Tibial nerve (tissue), 4 donors: ENCODE measurements at places on chromosomes 5 and 9. TPM values are rescaled to one million over a fixed set of nuclear protein-coding genes. Genes with fewer than 3 reads are reported as not detected.

IFNA13 gene
- total RNA-seq = not detected

POLR3G gene
- 6.3 TPM for total RNA-seq

SLC23A1 gene
- total RNA-seq = not detected

LCN2 gene
- total RNA-seq = not detected

GDF9 gene
- total RNA-seq = not detected

LCN9 gene
- not detected for total RNA-seq

GRCh38 chr5:29561564-29561963, 1631.9 kb upstream of the CDH6 start:
- H3K36me3 ChIP-seq = no peaks in the 10 kb centered on the region
- no peaks in the 10 kb centered on the region for H3K4me1 ChIP-seq
- no peak overlapping the region for H3K4me3 ChIP-seq

DNA sequence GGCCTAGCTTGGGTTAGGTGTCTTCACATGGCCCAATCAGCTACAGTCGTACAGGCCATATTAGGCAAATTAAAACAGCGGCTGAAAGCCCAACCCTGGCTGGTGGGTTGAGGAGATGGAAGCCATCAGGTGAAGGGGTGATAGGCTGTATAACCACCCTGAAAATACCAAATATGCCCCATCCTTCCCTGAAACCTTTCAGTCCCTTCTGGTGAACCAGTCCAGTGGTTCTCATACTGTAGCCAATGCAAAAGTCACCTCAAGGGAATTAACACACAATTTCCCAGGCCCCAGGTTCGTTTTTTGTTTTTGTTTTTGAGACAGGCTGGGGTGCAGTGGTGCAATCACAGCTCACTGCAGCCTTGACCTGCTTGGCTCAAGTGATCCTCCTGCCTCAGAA, 19.8 kb upstream of the KCNV2 start:
- DNase-seq = no peak
- H3K4me3 ChIP-seq = no peak overlapping the region
- H3K36me3 ChIP-seq = no peaks in the 10 kb centered on the region
- H3K4me1 ChIP-seq = no peaks in the 10 kb centered on the region
- H3K27ac ChIP-seq = no peak overlapping the region
- no peaks in the 10 kb centered on the region for H3K27me3 ChIP-seq

GRCh38 chr5:178545176-178545575, 45.0 kb downstream of the COL23A1 start:
- no peak for DNase-seq
- H3K4me3 ChIP-seq = no peak overlapping the region
- no peaks in the 10 kb centered on the region for H3K27me3 ChIP-seq
- H3K27ac ChIP-seq = no peak overlapping the region
- no peaks in the 10 kb centered on the region for H3K4me1 ChIP-seq

DNA sequence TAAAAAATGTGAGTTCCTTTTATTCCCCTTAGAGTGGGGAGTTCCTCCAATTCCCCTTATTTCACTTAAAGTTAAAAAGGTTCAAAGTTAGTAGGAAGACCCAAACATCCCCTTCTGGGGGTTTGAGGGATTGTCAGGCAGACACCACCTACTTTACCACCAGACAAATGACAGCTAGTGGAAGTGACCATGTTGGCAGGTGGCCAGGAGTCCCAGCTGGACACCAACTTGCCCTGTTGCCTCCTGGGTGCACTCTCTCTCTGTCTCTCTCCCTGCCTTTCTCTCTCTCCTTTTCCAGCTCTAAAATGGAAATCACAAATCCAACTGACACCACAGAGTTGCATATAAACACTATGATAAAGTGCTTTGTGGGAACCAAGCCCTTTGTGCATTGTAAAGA, 307.7 kb upstream of the TLE4 start:
- H3K4me1 ChIP-seq = no peaks in the 10 kb centered on the region
- no peak overlapping the region for H3K27ac ChIP-seq
- no peaks in the 10 kb centered on the region for H3K36me3 ChIP-seq
- no peak overlapping the region for H3K4me3 ChIP-seq

GRCh38 chr5:71471193-71471592, 15.7 kb downstream of the BDP1 start:
- H3K27ac ChIP-seq = no peak overlapping the region
- H3K4me1 ChIP-seq = no peaks in the 10 kb centered on the region
- H3K36me3 ChIP-seq = peaks cover 98% of the 10 kb centered on the region
- H3K4me3 ChIP-seq = no peak overlapping the region
- DNase-seq = no peak
